Inflammatory macrophage (primary cell): ENCODE measurements at places on chromosomes 1 and 21.

- no peak for DNase-seq
These were observed 22.8 kb upstream of the ATP5PO start for GRCh38 chr21:33938381-33938780.

GRCh38 chr1:25704267-25704691, 87.7 kb downstream of the MAN1C1 start:
- DNase-seq = peak; percentile 69

DNA sequence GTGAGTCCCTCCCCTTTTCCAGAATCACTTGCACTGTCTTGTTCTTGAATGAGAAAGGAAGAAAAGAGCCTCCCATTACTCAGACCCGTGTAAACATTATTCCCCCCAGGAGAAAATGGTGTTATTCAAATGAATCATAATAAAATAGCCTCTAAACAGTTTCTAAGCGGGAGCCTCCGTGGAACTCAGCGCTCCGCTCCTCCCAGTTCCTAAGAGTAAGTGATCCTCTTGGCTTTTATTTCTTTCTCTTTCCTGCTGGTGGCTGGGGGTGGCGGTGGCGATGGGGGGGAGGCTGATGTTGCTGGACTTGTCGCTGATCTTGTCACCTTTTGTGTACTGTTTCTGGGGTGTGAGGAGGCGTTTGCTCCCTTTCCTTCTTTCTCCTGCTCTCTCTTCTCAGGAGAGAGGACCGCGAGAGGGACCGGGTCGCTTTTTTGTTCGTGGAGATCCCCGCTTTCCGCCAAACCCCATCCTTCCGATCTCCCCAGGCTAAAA, 781 bp downstream of the PROX1 start:
- no peak for DNase-seq

- no peak for DNase-seq
These were observed 4.2 kb downstream of the COX20 start for GRCh38 chr1:244839656-244840055.
